ENCODE measurements at places on chromosomes 6 and 20.

DNA sequence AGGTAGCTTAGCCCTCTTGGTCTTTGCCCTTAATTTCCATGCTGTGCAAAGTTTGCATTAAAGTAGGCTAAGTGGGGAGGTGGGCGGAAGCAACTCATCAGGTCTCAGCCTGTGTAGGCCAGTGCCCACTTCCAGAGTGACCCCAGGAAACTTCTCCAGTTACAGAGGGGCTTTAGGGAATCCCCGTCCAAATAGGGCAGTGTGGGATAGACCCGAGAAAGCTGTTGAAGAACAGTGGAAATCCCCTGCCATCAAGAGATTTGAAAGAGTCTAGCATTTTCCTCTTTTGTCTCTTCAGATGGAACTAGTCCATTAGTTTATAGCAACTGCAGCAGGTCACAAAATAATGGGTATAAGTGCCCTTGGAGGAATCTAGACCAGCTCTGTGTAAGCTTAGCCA is 20.2 kb downstream of the SF3B5 start:
- no peak for DNase-seq

DNA sequence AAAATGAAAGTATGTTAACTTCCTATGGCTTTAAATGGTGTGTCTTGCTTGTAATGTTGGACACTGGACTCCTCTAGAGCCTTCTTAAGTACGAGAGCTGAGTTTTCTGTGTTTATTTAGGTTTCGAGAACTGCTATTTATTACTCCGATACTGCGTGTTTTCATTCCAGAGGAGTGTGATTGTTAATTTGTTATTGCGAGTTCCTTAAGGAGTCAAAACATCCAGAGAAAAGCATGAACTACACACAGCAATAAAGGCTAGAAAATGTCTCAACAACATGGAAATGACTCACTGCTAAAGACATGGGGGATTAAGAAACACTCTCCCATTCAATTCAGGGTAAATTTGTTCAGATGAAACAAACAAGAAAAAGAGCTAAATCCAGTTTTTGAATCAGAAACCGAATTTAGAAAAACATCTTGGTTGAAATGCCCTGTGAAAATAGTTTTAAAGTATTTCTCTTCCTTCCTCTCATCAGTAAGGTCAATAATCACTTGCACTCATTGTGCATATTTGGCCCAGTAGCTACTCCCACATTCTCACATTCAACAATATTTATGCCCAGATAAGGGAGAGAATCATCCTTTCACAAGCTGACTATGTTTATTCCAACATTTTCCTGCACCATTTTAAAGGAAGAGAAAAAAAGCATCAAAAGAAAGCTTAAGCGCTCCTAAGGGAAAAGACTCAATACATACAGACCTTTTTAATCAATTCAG is 36.0 kb downstream of the ATXN1 start:
- no peak for DNase-seq

DNA sequence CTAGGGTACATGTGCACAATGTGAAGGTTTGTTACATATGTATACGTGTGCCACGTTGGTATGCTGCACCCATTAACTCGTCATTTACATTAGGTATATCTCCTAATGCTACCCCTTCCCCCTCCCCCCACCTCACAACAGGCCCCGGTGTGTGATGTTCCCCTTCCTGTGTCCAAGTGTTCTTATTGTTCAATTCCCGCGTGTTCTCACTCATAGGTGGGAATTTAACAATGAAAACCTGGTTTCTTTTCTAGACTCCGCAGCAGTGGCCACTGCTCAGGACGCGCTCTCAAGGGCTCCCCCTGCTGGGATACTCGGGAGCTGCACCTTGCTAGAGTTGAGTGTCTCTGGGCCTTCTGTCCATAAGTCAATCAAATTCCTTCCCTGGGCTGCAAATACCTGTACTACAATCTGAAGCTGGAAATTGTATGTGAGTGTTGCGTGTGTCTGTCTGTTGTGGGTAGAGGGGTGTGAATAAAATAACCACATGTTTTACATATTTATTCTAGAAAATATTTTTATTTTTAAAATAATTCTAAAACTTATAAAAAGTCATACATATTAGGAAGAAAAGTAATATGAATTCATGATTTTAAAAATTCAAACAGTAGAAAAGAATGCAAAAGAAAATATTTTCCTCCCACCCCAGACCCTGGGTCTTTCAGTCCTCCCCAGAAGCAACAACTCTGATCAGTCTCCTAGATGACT is 8.2 kb upstream of the CEP250 start:
- DNase-seq, result peak; percentile 96

- DNase-seq, result no peak
These were observed 9.1 kb upstream of the SLC22A16 start for GRCh38 chr6:110485491-110485890.

- peak; percentile 3 for DNase-seq
These were observed 31.6 kb downstream of the PSMG4 start for GRCh38 chr6:3290149-3290930.

DNA sequence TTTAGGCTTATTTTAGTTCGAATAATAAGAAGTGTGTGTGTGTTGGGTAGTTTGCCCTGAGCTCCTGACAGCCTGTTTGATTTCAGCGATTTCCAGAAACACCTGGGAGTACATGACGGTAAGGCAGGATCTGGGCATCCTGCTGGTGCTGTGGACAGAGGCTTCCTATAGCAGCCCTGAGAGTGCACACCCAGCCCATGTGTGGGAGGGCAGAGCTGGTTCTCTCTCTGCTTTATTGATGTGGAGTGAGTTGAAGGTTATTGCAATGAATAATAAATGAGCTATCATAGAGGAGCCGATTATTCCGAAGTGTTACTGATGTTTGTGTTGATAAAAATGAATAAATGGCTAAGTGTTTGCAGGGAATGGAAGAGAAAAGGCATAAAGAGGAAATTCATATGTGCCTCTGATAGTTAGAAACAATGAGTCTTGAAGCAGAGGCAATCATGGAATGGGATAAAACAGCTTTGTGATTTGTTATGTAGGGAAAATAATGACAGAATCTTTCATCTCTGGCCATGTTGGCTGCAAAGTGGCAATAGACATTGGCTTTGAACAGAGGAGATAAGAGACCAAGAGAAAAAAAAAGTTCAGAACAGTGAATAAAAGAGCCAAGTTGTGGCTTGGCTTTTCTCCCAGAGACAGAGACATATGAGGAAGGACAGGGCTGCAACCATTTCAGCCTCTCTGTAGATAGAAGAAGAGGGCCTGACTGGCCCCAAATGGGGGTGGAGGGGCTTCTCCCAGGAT is 166.2 kb upstream of the CHD6 start:
- DNase-seq, result no peak

- no peak for DNase-seq
These were observed 1065.0 kb downstream of the EPHA7 start for GRCh38 chr6:92354270-92354829.

- DNase-seq, result no peak
These were observed 48.7 kb upstream of the CLVS2 start for GRCh38 chr6:122947355-122947754.

- DNase-seq, result no peak
These were observed 34.8 kb downstream of the NR2E1 start for GRCh38 chr6:108200631-108201030.

GRCh38 chr6:16322666-16323312 is 84.4 kb downstream of the GMPR start:
- no peak for DNase-seq

DNA sequence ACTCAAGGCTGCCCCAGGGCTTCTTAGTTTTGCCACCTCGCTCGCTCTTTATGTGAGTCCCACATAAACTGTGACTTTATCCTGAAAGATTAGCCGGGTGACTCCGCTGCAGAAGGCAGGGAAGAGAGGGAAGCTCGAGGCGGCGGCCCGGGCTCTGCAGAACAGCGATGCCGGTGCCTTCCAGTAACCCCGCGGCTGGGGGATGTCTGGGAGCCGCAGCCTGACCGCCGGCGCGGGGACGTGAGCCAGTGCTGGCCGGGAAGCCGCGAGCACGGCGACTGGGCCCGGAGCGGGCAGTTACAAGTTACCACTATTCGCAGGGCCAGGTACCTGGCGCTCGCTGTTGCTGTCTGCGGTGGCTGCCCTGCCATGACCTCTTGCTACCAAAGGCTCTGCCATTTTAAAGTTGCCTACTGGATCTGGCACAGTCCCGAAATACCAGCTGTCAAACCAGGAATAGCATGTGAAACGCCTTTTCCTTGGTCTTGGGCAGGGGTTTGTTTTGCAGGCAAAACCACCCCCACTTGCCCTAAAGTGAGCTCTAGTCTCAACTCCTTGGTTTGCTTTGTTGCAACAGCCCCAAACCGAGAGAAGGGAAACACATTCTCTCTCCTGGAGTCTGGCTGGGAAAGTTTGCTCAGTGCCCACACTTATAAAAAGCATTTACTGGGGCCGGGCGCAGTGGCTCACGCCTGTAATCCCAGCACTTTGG is 124.0 kb upstream of the SLC2A12 start:
- DNase-seq, result peak; percentile 60

- no peak for DNase-seq
These were observed 4.5 kb upstream of the INSM1 start for GRCh38 chr20:20363434-20363798.

DNA sequence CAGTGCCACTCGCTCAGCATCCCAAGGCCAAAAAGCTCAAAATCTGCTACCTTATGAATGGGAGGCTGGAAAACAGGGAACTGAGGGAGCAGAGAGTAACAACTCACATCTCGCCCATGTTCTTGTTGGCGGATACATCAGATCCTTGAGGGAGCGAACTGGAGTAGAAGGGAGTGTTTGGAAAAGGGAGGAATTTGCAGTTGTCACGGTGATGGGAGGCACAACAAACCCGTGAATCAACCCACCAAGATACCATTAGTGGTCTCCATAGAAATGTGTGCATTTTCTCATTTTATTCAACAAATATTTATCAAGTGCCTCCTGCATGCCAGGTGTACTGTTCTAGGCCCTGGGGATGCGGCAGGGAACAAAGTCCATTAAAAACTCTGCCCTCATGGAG is 212.1 kb downstream of the EYA2 start:
- DNase-seq, result no peak

DNA sequence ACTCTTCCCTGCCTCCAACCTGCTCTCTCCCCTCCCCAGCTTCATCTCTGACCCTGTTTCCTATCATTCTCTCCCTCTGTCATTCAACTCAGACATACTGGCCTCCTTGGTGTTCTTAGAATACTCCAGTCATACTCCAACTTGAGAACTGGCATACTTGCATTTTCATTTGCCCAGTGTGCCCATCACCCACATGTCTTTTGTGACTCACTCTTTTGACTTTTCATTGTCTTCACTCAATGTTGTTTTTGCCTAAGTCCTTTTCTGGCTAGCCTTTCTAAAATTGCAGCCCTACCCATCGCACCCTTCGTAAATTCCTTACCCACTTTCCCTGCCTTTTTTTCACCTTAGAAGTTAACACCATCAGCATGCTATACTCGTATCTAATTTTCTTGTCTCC is 77.0 kb upstream of the CD2AP start:
- DNase-seq, result no peak

GRCh38 chr6:67608099-67608749 is 1026.9 kb upstream of the ADGRB3 start:
- no peak for DNase-seq

DNA sequence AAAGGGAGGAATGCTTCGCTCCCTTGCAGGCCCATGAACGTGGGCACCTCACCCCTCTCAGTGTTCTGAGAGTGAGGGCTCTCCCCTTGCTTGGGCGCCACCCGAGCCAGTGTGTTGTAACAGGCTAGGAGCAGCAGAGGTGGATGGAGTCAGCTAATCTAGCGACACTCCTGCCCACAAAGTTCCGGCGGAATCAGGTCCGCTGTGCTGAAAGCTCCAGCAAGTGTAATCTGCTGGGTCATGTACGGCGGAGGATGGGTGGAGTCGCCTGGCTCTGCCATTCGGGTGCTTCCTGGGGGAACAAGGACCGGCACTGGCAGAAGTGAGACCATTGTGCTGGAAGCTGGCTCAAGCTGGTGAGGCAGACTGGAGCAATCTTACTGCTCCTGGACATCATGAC is 1310.1 kb downstream of the EPHA7 start:
- DNase-seq, result no peak

DNA sequence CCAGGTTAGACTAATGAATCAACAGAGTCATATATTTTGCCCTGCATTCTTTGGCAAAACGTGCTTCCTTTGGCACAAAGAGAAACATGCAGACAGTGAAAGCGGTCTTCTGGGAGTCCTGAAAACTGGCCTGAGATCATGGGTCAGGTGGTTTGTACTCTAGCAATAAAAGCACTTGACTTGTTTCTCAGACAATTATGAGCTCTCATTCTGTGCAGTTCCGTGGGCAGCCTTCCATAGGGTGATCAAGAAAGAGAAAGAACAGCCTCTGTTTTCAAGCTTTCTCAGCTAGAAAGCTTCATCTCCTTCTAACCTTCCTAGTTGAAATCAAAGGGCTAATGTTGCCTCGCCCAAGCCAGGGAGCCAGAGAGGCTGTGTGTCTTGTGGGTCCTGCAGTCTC is 62.7 kb upstream of the ISM1 start:
- DNase-seq, result no peak

DNA sequence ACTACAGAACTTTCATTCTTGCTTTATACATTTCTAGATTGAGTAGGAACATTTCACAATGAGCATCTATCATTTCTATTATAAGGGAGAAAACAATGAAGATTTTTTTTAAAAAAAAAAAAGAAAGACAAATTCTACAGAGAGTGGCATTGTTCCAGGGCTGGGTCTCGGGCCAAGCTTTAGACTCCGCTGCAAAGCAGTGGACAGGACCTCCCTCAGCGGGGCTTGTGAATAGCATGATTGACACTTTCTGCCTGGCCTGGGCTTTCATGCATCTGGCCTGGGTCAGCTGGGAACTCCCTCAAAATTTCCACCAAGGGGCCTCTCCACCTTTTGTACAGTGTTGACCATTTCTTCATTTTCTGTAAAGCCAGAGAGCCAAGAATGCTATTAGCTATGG is 55.8 kb upstream of the HIVEP2 start:
- no peak for DNase-seq

DNA sequence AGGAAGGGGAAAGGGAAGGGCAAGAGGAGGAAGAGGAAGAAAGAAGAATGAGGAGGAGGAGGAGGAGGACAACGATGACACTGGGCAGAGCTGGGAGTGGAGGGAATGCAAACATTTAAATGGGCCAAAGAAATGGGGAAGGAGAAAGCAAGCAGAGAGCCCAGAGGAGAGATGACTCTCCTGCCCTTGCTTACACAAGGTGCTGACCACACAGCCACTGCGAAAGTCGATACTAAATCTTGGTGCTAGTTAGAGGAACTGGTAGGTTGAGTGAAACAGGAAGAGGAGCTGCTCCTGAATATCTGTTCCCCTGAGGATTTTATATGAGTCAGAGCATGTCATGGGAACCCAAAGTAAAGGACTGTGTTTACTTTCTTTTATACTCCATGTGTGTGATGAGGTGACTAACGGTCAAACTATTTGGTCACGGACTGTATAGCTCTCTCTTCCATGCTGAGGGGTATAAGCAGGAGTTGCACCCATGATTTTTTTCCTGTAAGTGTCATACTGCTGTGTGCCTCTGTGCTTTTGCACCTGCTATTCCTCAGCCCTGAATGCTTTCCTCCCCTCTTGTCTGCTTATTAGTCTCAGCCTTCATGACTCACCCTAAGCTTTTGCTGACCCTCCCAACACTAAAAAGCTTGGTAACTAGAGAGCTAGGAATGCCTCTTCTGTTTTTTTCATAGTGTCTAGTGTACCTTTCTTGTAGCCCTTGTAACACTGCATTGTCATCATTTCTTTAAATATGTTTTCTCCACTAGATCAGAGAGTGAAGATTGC is 9.5 kb upstream of the PAQR8 start:
- no peak for DNase-seq

All from adrenal gland (tissue), 19 donors.